ENCODE measurements at places on chromosomes 11 and 22.

DNA sequence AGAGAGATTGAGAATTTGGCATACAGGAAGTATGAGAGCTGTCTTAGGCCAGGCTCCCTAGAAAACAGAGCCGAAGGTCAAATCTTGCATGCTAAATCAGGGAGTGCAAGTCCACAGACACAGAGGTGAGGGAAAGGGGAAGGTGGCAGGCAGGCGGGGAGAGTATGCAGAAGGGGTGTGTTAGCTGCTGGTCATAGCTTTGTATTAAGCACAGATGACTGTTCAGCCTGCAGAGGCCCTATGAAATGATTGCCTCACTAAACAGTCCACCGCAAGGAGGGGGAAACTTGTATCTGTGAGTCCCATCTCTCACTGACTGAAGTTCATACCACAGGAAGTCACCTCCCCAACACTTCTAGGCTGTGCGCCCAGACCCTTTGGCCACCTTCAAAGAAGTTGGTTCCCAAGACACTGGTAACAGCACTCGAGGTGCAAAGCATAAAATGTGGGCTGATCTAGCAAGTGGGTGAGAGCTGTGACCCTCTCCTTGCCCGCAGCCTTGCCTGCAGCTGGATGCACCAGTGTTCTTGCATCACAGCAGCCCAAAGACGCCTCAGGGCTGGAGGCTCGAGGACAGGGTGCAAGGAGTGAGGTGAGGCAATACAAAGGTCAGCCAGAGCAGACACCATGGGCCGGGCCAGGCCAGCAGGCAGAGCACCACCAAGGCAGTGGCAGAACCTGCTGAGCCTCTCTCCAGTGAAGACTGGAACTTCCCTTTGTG, 115.3 kb upstream of the TBCEL start:
- DNase-seq = peak; percentile 7

- no peak for DNase-seq
Observed at GRCh38 chr22:19902245-19902715, 39.3 kb upstream of the COMT start.

GRCh38 chr11:130524132-130524790, 75.8 kb downstream of the ADAMTS15 start:
- no peak for DNase-seq

GRCh38 chr11:23201936-23202522, 341.8 kb upstream of the CCDC179 start:
- DNase-seq = no peak

DNA sequence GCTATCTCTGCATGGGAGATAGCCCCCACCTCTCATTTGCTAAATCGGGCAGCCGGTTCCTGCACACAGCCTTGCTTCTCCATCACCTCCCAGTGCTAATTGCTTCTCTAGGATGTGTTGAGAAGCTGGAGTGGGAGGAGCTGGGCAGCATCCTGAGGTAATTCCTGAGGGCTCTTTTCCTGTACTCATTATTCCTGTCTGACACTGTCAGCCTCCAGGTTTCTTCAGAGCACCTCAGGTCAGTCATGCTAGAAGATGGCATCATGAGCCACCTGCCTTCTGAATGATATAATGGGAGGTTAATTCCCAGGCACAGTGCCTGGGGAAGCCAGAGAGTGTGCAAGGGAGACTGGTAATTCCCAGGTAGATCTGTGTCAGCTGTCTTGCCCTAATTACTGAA, 133.0 kb downstream of the RAB38 start:
- DNase-seq = no peak

DNA sequence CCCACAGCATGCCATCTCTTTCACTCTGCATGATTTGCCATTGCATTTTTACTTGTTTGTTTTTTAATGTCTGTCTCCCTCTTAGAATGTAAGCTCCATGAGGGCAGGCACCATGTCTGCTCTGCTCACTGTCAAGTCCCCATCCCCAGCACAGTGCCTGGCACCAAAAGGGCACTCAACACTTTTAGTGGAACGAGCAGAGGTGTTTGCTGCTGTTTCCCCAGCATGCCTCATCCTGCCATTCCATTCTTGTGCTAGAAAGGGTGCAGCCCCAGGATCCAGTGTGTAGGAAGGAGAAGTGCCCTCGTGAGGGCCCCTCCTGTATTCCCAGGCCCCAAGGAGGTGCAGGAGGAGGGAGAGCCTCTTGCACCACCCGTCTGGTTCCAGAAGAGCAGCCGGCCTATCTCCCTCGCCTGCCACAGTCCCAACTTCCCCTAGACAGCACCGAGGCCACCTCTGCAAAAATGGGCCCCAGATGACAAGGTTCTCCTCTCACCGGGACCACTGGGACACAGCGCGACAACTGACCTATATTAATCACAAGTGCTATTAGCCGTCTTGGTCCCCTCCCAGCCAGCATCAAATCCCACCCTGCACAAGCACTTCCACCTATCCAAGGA, 33.3 kb upstream of the CACNG2 start:
- DNase-seq = no peak

GRCh38 chr11:62857541-62857982, 18.2 kb upstream of the WDR74 start:
- no peak for DNase-seq

DNA sequence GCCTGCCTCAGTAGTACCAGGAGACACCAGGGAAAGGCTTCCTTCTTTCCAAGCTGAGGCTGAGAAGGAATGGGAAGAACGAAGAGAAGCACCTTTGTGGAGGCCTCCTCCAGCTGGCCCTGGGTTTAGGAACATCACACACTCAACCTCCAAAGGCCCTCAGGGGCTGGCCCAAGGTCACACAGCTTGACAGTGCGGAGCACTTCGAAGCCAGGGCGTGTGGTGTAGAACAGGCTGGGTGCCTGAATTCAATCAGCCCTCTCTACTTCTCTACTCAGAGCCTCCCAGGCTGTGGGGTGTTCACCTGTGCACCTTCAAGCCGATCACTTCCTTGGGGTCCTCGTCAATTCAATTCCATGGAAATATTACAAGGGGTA, 727 bp upstream of the CSDC2 start:
- DNase-seq = no peak

DNA sequence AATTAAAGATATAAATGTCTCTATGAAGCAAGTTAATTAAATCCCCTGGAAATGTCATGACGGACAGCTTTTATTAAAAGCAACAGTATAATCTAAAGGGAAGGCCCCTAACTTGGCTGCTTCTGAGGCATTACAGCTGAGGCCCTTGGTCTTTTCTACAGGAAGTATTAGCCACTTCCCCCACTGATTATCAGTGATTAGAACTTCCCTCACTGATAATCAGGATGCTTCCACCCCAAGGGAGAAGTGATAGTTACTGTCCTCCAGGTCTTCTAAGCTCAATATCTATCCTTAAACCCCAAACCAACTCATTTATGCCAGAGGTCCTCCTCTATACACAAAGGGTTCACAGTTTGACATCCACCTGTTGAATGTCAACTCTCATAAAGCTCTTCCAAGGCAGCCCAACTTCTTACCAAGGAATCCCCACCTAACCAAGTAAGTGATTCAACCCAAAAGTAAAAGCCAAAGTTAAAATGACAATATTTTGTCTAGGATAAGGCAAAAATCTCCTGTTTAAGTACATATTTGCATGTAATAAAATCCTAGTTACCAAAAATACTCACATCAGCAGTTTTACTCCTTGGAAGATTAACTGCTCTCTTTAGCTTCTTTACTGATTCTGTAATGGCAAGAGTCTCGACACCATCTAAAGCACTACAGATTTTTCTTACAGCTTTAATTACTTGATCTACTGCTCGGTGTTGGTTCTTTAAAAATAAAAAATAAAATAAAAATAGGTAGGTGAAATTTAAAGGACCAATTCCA, 58.6 kb upstream of the RPS13 start:
- DNase-seq = no peak

DNA sequence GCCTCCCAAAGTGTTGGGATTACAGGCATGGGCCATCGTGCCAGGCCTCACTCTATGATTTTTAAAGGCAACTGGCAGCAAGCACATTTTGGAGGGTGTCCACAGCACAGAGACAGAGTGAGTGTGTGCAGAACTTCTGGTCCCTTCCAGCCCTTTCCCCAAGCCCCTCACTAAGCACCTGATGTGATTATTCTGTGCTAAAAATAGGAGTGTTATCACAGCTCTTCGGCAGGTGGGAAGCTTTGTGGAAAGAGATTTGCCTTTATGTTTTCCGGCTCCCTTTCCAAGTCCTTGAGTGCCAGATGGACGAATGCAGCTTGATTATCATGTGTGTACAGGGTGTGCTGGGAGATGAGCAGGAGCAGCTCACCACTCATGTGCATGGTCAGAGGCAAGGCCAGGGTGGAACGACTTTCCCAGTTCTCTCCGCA, 310.8 kb downstream of the DDX10 start:
- no peak for DNase-seq

- DNase-seq = peak; percentile 86
Observed at GRCh38 chr22:45435544-45436139, 22.1 kb downstream of the RIBC2 start.

DNA sequence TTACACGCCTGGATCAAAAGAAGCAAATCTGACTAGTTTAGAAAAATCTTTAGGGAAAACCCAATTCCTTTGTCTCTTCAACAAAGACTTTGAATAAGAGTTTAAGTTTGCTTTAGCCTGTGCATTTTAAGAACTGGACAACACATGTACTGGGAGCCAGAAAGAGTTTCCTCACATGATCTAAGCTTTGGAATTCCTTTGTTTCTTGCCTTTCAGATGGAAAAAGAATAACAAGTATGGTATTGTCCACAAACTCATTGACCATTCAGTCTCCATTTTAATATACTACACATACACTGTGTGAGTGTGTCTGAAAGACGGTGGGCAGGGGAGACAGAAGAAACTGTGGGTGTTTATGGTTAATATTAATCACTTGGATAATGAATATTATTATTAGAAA, 205.6 kb downstream of the MAML2 start:
- DNase-seq = no peak

DNA sequence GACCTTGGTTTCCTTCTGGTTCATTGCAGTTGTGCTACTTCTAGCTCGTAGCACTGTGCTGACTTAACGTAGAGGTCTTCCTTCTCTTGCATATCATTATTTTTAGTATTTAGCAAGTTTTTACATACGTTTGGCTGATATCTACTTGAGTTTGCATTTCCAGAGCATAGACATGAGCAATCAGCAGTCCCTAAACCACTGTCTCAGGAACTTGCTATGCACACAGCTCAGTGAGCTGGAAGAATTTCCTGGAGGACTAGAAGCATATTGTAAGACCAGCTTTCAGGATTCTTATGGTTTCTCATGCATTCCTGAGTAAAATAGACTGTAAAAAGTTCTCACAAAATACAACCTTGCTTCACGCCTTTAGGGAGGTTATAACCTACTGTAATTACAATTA, 226.7 kb upstream of the PDGFD start:
- DNase-seq = peak; percentile 19

DNA sequence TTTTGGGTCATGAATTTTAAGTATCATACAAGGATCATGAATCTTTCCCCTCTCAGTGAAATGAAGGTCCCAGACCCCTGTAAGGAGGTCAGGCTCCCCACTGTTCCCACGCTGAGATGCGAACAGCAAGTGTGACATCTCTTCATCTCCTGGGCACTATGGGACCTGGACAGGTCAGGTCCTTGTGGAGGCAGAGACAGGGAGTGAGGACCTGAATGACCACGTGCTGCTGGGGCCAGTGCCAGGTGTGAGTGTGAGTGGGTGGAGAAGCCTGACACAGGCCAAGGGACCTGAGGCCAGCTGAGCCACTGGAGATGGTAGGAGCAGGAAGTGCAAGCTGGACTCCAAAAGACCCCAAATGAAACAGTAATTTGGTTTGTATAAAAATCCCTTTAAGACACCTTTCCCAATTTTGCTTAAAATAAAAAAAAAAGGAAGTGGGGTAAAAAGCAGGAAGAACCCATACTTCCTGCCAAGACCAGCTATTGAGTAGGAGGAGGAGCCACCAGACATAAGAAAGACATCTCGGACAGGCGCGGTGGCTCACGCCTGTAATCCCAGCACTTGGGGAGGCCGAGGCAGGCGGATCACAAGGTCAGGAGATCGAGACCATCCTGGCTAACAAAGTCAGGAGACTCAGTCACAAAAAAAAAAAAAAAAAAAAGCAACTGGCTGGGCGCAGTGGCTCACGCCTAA, 35.4 kb upstream of the SERPIND1 start:
- no peak for DNase-seq

DNA sequence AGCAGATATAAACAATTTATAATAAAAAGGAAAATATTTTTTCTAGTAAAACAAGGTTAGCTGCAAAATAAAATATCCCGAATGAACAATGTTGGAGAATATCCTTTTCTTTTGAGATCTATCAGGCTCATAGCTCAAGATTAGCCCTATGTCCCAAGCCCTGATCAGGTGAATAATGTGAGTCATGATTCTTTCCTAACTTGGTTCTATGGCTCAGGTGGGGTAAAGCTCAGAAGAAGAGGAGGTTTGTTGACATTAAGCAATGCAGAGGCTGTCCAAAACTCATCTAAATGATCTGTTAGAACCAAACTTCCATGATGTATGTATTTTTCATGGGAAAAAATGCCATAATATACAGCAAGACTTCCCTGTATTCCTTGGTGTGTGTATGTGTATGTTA, 86.1 kb downstream of the TRIM44 start:
- no peak for DNase-seq

GRCh38 chr11:96033599-96033998, 109.7 kb upstream of the MTMR2 start:
- DNase-seq = no peak

DNA sequence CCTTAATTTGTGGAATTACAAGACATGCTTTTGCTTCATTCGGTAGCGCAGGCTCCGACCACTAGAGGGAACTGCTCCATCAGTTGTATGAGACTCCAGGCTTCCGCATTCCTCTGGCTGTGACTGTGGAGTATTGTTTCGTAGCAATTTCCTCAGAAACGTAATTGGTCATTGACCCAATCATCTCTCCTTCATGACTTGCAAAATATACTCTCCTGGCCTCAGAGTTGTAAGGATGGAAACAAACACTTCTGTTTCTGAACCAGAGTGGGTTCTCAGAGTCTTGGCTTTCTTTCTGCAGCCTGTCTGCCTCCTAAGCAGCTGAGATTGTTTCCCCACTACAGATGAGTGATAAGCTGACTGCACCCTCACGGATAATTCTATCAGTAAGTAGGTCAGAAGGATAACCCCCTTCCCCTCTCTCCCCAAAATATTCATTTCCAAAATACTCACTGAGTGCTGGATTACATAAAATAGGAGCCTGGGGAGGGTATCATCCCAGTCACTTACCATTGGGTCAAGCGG, 146.8 kb upstream of the ZC3H12C start:
- peak; percentile 97 for DNase-seq
